ENCODE measurements at places on chromosomes 7 and 10.

DNA sequence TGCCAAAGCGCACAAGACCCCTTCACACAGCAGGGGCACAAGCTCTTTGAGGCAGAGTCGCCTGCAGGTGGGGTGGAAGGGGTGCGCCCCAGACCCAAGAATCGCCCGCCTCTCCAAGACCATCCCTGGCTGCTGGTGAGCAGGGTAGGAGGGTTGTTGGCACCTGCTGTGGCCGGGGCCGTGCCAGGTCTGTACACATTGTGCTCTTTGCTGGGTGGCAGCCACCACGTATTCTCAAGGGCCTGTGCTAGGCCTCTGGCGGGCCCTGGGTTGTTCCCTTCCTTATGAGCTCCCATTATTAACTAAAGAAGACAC is 84.4 kb downstream of the LHPP start:
- no peak for DNase-seq

DNA sequence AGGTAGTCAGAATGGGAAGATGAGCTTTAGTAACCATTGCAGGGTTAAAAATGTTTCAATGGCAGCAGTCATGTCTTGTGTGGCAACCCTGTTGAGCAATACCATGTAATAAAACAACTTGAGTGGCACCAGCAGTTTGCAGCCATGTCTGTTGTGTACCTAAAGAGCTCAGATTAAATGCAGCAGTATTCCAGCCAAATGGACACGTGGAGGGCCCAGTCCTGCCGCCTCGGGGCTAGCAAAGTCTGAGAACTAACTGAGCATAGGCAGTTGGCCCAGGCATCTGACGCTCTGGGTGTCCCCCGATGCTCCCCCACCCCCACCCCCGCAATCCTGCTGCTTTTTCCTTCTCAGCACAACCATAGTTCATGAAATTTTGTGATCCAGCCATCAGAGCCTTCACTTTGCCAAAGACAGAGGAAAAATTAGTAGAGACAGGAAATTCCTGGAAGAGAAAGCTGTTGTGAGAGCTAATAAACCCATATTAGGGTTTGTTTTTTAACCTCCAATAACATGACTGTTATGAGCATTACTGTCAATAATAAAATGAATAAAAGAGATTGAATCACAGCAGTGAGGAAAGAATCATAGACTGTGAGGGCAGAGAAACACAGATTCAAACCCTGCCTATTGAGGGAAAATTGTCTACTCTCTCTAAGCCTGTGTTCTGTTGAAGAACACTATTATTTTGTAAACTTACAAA is 220.6 kb upstream of the RHOBTB1 start:
- no peak for DNase-seq

GRCh38 chr7:20484356-20484755 is 131.1 kb upstream of the ABCB5 start:
- no peak for DNase-seq

- no peak for DNase-seq
Observed at GRCh38 chr10:14253079-14253478, 77.6 kb downstream of the FRMD4A start.

- no peak for DNase-seq
Observed at GRCh38 chr7:29488203-29488970, 75.2 kb upstream of the PRR15 start.
